ENCODE measurements at places on chromosomes 1 and 21.

GRCh38 chr1:60068393-60069045 is 5.1 kb downstream of the C1orf87 start:
- H3K4me3 ChIP-seq = no peak overlapping the region
- H3K4me1 ChIP-seq = no peaks in the 10 kb centered on the region
- no peak for ATAC-seq
- H3K36me3 ChIP-seq = no peaks in the 10 kb centered on the region

DNA sequence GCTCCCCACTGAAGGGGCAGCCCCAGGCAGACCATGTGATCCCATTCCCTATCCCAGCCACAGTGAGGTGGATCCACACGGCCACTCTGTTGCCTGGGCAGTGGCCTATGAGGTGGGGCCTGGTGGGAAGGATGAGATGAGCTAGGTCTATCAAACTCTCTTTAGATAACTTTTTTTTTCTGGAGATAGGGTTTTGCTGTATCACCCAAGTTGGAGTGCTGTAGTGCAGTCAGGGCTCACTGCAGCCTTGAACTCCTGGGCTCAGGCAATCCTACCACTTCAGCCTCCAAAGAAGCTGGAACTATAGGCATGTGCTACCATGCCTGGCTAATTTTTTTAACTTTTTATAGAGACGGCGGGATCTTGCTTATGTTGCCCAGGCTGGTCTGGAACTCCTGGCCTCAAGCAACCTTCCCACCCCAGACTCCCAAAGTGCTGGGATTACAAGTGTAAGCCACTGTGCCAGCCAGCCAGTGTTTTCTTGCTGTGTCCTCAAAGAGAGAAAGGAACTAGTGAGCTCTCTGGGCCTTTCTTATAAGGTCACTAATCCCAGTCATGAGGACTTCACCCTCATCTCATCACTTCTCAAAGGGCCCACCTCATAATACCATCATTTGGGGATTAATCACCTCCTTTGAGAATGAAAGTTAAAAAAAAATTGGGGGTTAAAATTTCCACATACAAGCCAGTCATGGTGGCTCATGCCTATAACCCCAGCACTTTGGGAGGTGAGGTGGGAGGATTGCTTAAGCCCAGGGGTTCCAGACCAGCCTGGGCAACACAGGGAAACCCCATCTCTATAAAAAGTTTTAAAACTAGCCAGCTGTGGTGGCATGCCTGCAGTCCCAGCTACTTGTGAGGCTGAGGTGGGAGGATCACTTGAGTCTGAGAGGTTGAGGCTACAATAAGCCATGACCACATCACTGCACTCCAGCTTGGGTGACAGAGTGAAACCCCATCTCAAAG is 36.6 kb downstream of the H3-3A start:
- peaks cover 8% of the 10 kb centered on the region for H3K4me1 ChIP-seq
- no peaks in the 10 kb centered on the region for H3K36me3 ChIP-seq
- peaks cover 7% of the 10 kb centered on the region for H3K27me3 ChIP-seq
- ATAC-seq = no peak

GRCh38 chr1:59915516-59915915 is 11.1 kb downstream of the CYP2J2 start:
- H3K4me3 ChIP-seq = no peak overlapping the region
- no peaks in the 10 kb centered on the region for H3K36me3 ChIP-seq
- H3K27me3 ChIP-seq = peaks cover 17% of the 10 kb centered on the region
- ATAC-seq = no peak
- H3K4me1 ChIP-seq = no peaks in the 10 kb centered on the region

DNA sequence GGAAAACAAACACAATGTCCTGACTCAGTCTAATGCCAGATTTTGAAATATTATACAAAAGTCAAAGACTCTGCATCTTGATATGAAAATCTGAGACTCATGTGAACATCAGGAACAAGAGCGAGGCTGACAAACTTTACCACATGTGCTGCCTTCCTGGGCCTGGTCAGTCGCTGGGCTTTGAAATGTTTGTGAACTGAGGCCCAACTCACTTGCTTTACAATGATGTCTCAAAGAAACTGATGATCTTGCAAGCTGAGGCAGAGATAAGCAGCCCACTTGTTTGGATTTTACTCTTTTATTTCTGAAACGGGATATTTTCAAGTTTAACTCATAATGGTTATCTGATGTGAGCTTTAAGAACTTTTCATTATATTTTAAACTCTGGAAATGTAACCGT is 2.1 kb downstream of the BCAR3 start:
- no peaks in the 10 kb centered on the region for H3K27me3 ChIP-seq
- no peak for ATAC-seq
- peak overlapping the region; percentile 95 for H3K27ac ChIP-seq
- H3K36me3 ChIP-seq = no peaks in the 10 kb centered on the region

GRCh38 chr1:155847823-155848529 is 9.0 kb downstream of the GON4L start:
- peaks cover 68% of the 10 kb centered on the region for H3K36me3 ChIP-seq
- no peak for ATAC-seq
- H3K4me3 ChIP-seq = no peak overlapping the region
- no peak overlapping the region for H3K27ac ChIP-seq
- no peaks in the 10 kb centered on the region for H3K4me1 ChIP-seq

DNA sequence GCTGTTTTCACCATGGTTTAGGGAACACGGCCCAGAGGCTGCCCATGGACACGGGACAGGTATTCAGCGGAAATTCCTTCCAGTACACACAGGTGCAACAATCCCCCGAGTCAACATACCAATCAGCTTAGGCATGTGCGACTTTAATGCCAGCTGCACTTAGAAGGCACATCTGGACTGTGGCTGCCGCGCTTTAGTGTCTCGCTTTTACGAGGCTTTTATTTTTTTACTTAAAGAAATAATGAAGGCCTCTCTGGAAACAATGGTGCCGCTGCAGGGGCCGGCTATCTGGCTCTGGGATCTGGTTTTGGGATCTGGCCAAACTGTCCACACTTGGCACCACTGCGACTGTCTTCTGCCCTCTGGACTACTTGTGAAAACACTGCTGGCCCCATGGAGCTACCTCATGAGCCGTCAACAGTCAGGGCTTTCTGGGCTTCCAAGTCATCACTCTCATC is 55.5 kb downstream of the SLC66A1 start:
- peaks cover 90% of the 10 kb centered on the region for H3K4me1 ChIP-seq
- ATAC-seq = no peak
- H3K27me3 ChIP-seq = no peaks in the 10 kb centered on the region
- peaks cover 40% of the 10 kb centered on the region for H3K36me3 ChIP-seq
- no peak overlapping the region for H3K4me3 ChIP-seq

GRCh38 chr1:112700290-112701226 is 6.4 kb downstream of the RHOC start:
- H3K36me3 ChIP-seq = no peaks in the 10 kb centered on the region
- peaks cover 84% of the 10 kb centered on the region for H3K4me1 ChIP-seq
- no peaks in the 10 kb centered on the region for H3K27me3 ChIP-seq
- no peak overlapping the region for H3K4me3 ChIP-seq
- H3K27ac ChIP-seq = peak overlapping the region; percentile 67

GRCh38 chr1:149923626-149924025 is 4.0 kb downstream of the SF3B4 start:
- H3K4me3 ChIP-seq = no peak overlapping the region
- H3K36me3 ChIP-seq = peaks cover 7% of the 10 kb centered on the region
- no peak for ATAC-seq
- no peak overlapping the region for H3K27ac ChIP-seq
- peaks cover 38% of the 10 kb centered on the region for H3K4me1 ChIP-seq

GRCh38 chr1:100277866-100278265 is 11.8 kb downstream of the RTCA start:
- peaks cover 9% of the 10 kb centered on the region for H3K36me3 ChIP-seq
- no peaks in the 10 kb centered on the region for H3K4me1 ChIP-seq
- no peaks in the 10 kb centered on the region for H3K27me3 ChIP-seq
- no peak overlapping the region for H3K4me3 ChIP-seq
- ATAC-seq = no peak

DNA sequence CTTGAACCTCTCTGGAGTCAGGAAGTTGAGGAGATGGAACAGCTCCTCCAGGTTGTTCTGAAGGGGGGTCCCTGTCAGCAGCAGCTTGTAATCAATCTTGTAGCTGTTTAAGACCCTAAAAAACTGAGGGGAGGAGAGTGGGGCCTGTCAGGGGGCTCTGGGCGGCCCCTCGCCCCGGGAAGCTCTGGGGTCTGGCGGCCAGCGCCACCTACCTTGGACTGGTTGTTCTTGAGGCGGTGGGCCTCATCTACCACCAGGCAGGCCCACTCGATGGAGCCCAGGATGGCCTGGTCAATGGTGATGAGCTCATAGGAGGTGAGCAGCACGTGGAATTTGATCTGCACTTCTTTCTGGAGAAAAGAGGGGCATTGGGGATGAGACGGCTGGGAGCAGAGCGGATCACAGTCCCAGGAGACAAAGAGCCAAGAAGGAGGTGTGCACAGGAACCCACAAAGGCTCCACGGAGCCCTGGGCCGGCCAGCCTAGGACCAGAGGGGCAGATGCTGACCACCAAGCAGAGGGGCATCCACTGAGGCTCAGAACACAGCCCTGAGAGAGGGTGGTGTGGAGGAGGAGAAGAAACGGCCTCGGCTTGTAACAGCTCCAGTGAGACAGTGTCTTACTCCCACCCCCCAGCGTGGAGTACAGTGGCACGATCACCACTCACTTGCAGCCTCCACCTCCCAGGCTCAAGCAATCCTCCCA is 43.5 kb downstream of the CHD5 start:
- no peak overlapping the region for H3K4me3 ChIP-seq
- H3K4me1 ChIP-seq = no peaks in the 10 kb centered on the region
- ATAC-seq = no peak
- no peaks in the 10 kb centered on the region for H3K36me3 ChIP-seq
- no peak overlapping the region for H3K27ac ChIP-seq

- ATAC-seq = no peak
- no peaks in the 10 kb centered on the region for H3K27me3 ChIP-seq
- H3K27ac ChIP-seq = no peak overlapping the region
- H3K4me1 ChIP-seq = peaks cover 6% of the 10 kb centered on the region
Measured at GRCh38 chr21:39447264-39447663, 1.7 kb upstream of the LCA5L start.

GRCh38 chr21:45178971-45179370 is 104.6 kb downstream of the ADARB1 start:
- H3K4me3 ChIP-seq = no peak overlapping the region
- H3K27me3 ChIP-seq = no peaks in the 10 kb centered on the region
- no peaks in the 10 kb centered on the region for H3K4me1 ChIP-seq

- H3K4me3 ChIP-seq = no peak overlapping the region
- H3K27ac ChIP-seq = no peak overlapping the region
- H3K27me3 ChIP-seq = no peaks in the 10 kb centered on the region
- ATAC-seq = no peak
- H3K4me1 ChIP-seq = no peaks in the 10 kb centered on the region
Measured at GRCh38 chr1:76053021-76053420, 21.5 kb upstream of the ST6GALNAC3 start.

GRCh38 chr1:204566583-204566955 is 50.4 kb downstream of the MDM4 start:
- H3K27me3 ChIP-seq = no peaks in the 10 kb centered on the region
- no peak overlapping the region for H3K27ac ChIP-seq
- ATAC-seq = no peak

GRCh38 chr1:154154534-154155191 is at the start of gene NUP210L:
NUP210L (minus strand) TSS chr1:154155073.
- ATAC-seq = peak; percentile 58
- no peak within 1 kb of the TSS for H3K4me3 ChIP-seq
- H3K27me3 ChIP-seq = no peaks in the 10 kb centered on the region
- H3K4me1 ChIP-seq = peaks cover 48% of the 10 kb centered on the region

DNA sequence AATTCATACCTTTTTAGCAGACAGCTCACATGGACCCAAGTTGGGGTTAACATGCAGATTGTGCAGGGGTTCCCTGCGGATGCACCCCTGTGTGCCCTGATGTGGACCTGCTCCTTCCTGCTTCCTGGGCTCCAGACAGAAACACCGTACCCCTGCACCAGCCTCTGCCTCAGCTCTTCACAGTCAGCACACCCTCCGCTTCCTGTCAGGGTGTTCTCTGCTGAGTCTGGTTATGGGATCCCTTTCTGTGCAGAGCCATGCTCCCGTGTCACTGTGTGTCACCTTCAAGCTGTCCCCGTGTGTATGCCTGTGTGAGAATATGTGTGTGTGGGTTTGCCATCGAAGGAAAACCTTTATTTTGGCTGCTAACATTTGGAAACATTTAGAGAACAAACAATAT is 48.7 kb upstream of the KCNJ15 start:
- no peak for ATAC-seq
- H3K4me1 ChIP-seq = no peaks in the 10 kb centered on the region
- H3K4me3 ChIP-seq = no peak overlapping the region
- no peak overlapping the region for H3K27ac ChIP-seq

GRCh38 chr1:50917138-50918137 is 42.6 kb downstream of the FAF1 start:
- no peak overlapping the region for H3K4me3 ChIP-seq
- H3K27me3 ChIP-seq = no peaks in the 10 kb centered on the region
- ATAC-seq = no peak
- no peaks in the 10 kb centered on the region for H3K4me1 ChIP-seq

- ATAC-seq = no peak
- no peak overlapping the region for H3K27ac ChIP-seq
- H3K4me1 ChIP-seq = no peaks in the 10 kb centered on the region
- peaks cover 7% of the 10 kb centered on the region for H3K36me3 ChIP-seq
- H3K4me3 ChIP-seq = no peak overlapping the region
Measured at GRCh38 chr1:206636671-206637070, 1.3 kb downstream of the DYRK3 start.

DNA sequence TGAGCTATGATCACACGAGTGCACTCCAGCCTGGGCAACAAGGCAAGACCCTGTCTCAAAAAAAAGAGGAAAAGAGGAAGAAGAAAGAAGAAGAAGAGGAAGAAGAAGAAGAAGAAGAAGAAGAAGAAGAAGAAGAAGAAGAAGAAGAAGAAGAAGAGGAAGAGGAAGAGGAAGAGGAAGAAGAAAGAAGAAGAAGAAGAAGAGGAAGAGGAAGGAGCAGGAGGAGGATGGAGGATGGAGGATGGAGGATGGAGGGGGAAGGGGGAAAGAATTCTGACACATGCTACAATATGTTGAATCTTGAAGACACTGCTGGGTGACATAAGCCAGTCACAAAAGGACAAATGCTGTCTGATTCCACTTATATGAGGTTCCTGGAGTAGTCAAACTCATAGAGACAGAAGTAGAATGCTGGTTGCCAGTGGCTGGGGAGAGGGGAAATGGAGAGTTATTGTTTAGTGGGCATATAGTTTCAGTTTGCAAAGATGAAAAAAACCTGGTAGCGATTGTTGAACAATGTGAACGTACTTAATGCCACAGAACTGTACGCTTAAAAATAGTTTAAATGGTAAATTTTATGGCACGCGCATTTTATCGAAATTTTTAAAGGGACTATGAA is 47.3 kb upstream of the COA6 start:
- no peak for ATAC-seq
- H3K4me1 ChIP-seq = peaks cover 13% of the 10 kb centered on the region
- no peaks in the 10 kb centered on the region for H3K36me3 ChIP-seq

- no peak overlapping the region for H3K27ac ChIP-seq
- peaks cover 5% of the 10 kb centered on the region for H3K4me1 ChIP-seq
- H3K4me3 ChIP-seq = no peak overlapping the region
- ATAC-seq = no peak
- no peaks in the 10 kb centered on the region for H3K27me3 ChIP-seq
Measured at GRCh38 chr1:111351700-111352099, 61.0 kb downstream of the CHIA start.

- peaks cover 39% of the 10 kb centered on the region for H3K36me3 ChIP-seq
- no peaks in the 10 kb centered on the region for H3K27me3 ChIP-seq
- H3K4me3 ChIP-seq = no peak overlapping the region
- H3K27ac ChIP-seq = no peak overlapping the region
- no peaks in the 10 kb centered on the region for H3K4me1 ChIP-seq
Measured at GRCh38 chr1:174242856-174243255, 83.5 kb downstream of the RABGAP1L start.
